Stimulated activated CD8-positive, alpha-beta memory T cell treated with anti-CD3 and anti-CD28 coated beads, Interleukin-15, amount 100 ng/mL, for 4 hours (primary cell): ENCODE measurements at places on chromosomes 2 and 18.

DNA sequence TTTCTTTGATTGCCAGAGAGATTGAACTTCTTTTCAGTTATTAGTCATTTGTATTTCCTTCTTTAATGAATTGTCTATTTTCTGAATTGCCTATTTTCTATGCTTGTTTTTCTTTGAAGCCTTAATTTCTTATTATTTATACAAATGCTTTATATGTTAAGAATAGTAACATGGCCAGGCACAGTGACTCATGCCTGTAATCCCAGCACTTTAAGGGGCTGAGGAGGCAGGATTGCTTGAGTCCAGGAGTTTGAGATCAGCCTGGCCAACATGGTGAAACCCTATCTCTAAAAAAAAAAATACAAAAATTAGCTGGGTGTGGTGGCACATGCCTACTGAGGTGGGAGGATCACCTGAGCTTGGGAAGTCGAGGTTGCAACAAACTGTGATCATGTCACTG lies 4.7 kb upstream of the RAB11FIP5 start:
- DNase-seq = no peak

DNA sequence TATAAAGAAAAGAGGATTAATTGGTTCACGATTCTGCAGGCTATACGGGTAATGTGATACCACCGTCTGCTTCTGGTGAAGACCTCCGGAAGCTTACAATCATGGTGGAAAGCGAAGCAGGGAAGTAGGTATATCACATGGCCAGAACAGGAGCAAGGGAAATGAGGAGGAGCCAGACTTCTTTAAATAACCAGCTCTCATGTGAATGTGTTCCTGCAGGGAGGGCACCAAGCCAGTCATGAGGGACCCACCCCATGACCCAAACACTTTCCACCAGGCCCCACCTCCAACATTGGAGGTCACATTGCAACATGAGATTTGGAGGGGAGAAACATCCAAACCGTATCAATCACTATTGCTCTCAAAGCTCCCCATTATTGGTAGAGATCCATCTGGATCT lies 61.8 kb downstream of the EFEMP1 start:
- DNase-seq = no peak

DNA sequence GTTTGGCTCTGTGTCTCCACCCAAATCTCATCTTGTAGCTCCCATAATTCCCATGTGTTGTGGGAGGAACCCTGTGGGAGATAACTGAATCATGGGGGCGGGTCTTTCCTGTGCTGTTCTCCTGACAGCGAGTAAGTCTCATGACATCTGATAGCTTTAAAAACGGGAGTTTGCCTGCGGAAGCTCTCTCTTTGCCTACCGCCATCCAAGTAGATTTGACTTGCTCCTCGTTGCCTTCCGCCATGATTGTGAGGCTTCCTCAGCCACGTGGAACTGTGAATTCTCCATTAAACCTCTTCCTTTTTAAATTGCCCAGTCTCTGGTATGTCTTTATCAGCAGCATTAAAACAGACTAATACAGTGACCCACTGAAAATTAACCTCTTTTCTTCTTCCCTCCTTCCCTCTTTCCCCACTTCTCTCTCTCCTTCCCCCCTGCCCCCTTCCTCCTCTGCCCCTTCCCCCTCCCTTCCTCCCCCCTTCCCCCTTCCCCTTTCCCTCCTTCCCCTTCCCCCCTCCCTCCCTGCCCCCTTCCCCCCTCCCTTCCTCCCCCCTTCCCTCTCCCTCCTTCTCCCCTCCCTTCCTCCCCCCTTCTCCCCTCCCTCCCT lies 818.8 kb downstream of the SLC4A3 start:
- no peak for DNase-seq

- no peak for DNase-seq
These were observed 75.5 kb upstream of the CABLES1 start for GRCh38 chr18:23059541-23060465.

DNA sequence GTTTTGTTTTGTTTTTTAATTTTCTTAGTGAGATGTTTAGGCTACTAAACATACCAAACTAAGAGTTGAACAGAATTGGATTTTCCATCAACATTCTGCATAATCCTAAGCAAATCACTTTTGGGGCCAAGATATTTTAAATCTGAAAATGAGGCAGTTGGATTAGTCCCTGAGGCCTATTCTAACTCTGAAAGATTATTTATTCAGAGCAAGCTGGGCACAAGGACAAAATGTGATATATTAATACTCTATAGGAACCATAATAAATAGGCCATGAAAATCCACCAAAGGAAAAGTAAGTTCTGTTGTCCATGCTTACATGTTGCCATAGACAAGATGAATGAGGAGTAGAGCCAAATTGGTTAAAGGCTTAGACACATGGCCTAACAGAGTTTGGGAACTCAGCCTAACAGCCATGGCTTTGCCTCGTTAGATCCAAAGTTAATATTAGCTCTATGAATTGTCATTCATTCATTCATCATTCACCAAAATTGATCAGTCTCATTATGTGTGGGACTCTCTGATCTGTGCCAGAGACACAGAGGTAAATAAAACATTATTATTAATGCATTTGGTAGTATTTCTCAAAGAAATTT lies 183.5 kb downstream of the SCG2 start:
- DNase-seq = no peak

- DNase-seq = no peak
These were observed 39.4 kb upstream of the RND3 start for GRCh38 chr2:150526827-150527226.

GRCh38 chr18:76941284-76941683 lies 118.9 kb downstream of the ZNF236 start:
- DNase-seq = no peak

- no peak for DNase-seq
These were observed 96.7 kb upstream of the SLC39A10 start for GRCh38 chr2:195560209-195560895.

DNA sequence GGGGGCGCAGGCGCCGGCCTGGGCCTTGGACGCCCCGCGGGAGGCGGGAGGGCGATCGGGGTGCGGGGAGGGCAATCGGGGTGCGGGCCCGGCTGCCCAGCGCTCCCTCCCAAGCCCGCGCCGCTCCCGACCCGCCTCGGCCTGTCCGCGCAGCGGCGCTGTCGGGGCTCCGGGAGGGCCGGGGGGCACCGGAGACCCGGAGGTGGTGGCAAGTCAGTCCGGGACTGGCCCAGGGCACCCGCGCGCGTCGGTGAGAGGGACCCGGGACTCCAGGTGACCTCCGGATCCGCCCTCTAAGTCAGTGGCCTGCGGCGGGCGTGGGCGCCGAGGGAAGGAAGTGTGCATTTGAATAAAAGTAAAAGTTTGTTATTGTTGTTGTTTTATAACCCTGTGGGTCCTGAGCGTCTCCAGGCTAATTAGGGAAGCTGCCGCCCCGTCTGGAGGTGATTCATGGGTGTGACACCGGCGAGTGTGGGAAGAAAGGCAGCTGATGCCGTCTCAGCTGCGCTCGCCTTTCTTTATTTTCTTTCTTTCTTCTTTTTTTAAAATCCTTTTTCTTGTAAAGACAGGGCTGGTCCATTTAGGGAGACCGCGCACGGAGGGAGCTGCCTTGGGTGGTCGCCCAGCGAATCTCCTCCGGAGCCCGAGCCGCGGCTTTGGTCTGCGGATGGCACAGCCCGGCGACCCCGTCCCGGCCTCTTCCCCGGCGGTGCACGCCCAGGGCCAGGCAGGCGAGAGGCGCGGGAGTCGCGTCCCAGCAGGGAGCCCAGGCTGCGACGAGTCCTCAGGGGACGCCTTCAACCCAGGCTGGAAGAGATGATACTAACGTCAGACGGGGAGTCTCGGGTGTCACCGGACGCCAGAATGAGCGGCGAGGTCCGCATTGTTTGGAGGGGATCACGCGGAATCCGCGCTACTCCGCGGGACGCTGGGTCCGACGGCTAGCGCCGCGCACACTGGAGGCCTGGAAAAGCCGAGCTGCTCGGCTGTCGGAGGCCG lies 627 bp upstream of the CRACDL start:
- DNase-seq = no peak

DNA sequence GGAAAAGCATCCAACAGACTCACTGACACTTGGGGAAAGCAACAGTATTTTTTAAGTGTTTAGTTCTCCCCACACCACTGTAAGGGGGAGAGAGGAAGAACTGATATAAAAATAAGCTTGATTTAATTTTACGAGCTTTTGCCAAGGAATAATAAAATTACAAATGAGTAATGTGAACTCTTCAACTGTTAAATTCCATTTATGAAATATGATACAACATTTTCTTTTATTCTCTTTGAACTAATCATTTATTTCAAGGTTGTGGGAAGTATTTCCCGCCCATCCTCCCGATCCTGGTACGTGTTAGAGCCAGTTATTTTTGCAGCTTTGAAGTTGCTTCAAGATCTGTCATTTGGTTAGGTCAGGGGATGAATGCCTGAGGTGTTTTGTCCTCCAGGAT lies 35.2 kb downstream of the WDPCP start:
- DNase-seq = no peak

DNA sequence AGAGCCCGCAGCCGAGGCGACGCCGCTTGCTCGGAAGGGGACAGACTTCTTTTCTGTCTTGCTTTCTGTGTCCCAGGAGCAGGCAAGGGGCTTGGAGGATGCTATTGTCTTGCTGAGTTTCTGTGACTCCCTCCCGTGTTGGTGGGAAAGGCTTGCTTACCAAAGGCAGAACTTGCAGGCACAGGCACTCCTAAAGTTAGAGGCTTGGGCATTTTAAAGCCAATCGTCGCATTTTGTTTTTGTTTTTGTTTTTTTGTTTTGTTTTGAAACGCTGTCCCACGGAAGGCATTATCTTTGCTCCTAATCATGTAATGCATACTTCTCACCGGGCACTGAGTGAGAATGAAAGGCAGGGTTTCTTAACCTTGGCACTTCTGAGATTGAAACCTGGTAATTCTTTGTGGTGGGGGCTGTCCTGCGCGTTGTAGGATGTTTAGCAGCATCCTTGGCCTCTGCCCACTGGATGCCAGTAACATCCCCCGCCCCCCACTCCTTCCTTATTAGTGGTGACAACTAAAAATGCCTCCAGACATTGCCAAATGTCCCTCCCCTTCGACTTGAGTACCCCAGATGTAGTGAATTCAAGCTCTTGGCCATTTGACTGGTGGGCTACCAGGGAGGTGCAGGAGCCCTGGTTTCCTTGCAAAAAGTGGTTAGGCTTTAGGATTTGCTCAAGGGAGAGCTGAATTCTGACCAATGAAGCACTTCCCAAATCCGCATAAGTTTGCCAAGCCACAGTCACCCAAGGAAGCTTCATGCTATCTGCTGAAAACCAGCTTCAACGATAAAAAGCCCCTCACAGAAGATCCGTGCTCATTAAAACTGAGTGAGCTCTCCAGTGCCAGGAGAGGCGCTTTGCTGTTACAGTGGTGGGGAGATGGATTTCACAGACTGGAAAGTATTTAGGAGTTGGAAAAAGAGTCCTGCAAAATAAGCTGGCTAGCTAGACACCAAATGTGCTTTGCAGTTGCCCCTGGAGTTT lies 1.2 kb downstream of the ANTXR1 start:
- DNase-seq = no peak

- DNase-seq = no peak
These were observed 237.6 kb upstream of the UBE2E3 start for GRCh38 chr2:180742801-180743200.

DNA sequence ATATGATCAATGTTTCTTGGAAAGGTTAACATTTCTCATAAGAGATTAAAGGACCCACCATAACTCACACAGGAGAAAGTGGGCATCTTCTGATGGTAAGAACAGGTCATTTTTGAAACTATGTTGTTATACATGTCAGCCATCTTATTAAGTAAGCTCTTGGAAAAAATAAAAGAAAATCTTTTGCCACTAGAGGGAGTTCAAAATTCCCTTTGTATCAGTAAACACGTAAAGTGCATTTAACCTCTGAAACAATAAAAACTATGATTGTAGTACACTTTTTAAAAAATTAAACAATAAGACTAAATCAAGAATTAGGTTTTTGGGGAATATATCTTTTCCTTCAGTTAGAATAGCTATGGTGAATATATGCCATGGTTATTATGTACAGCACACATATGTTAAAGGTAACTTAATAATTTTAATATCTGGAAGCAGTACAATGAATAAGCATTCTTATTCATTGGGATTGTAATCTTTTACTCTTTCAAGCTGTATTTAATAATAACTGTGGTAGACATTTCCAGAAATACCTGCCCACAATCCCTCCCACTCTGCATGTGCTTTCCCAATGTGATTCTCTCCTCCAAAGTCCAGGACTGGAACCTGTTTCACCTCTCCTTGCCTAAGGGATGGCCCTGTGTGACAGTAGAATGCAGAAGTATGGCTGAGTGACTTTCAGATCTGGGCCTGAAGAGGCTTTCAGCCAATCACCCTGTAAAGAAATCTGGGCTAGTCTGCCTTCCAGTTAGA lies 64.2 kb downstream of the RBMS1 start:
- DNase-seq = no peak

- DNase-seq = no peak
These were observed 255.1 kb upstream of the LINC00305 start for GRCh38 chr18:64403784-64404503.
